C1 segment of cervical spinal cord (tissue), 14 donors: ENCODE measurements at places on chromosomes 3 and 15.

GRCh38 chr3:27577504-27577903 lies 93.3 kb upstream of the SLC4A7 start:
- DNase-seq, result no peak

DNA sequence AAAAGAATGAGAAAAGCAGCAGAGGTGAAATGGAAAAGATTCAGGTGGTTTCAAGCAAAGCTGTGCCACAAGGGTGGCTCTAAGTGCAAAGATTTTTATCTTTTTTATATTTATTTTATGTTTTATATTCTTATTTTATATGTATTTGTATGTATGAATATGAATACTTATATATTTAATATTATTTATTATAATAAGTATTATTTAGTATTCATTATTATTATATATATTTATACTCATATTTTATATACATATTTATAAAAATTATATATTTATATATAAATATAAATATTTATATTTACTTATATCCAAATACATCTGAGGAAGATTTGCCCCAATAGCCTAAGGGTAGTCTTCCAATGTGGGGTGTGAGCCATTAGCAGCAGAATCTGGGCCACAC lies 1002.0 kb downstream of the CADM2 start:
- no peak for DNase-seq

- DNase-seq, result no peak
Observed at GRCh38 chr3:138027821-138028220, 17.9 kb downstream of the CLDN18 start.

DNA sequence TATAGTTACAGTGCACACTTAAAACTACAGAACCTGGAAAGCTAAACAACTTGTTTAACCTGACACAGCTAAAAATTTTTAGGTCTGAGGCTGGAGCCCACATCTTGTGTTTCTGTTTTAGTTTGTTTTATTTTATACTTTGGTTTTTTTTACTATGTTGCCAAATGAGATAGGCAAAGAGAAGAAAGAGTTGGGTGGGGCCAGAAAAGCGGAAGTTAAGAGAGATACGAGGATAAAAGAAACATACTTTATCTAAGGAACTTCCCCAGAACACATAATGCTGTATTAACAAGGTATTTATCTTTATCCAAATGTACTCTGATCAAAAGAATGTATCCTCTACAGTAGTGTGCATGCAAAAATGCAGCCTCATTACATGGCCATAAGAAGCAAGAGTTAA lies 1145.7 kb downstream of the EPHA3 start:
- DNase-seq, result no peak

DNA sequence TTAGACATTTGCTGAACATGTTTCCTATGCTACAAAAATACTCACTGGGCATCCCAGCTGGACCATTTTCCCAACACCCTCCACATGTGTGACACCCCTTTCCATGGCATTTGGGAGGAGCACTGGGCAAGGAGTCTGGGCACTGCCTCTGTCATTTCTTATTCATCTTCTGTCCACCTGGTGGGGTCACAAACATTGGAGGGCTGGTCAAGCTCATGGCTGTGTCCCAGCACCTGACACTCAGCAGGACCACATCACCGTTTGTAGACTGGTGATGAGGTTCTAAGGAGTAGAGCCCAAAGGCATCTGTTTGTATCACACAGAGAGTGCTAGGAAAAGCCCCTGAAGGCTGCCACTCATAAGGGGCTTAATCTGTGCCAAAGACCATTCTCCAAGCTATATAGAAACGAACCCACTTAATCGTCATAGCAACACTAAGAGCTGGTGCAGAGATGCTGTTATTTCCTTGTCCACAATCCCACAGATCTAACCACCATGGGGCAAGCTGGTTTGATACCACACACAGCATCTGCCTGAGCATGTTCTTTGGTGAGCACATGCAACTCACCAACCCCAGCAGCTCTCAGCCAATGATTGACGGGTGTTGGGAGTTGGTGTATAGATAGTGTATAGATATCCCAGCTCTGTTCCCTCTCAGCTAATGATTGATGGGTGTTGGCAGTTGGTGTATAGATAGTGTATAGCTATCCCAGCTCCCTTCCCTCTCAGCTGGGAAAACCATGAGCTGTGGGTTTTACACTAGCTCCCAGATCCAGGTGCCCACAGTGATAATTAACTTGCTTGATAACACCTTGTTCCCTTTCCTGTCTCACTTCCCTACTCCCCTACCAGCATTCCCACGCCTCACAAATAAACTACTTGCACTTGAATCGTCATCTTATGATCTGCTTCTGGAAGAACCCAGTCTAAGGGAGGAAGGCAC lies 42.7 kb upstream of the ATP2B2 start:
- DNase-seq, result no peak

- no peak for DNase-seq
Observed at GRCh38 chr3:110344897-110345767, 726.5 kb upstream of the NECTIN3 start.

DNA sequence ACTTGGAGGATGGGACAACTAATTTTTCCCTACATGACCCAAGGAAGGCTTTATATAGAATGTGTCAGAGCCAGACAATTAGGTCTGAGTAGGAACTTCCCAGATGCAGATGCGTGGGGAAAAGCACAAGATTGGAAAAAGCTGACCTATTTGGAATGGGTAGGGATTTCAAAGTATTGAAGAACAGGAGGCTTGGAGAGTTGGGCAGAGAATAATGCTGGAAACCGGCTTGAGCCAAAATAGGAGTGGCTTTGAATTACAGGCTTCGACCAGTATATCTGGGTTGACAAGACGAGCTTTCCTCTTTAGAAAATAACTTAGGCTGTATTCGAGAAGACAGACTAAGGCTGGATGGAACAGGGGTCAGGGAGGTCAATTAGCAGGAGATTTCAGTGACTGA lies 181.1 kb downstream of the GBE1 start:
- no peak for DNase-seq

- DNase-seq, result peak; percentile 42
Observed at GRCh38 chr3:184543843-184544512, 17.6 kb upstream of the EPHB3 start.

- no peak for DNase-seq
Observed at GRCh38 chr3:150414258-150414657, 6.2 kb downstream of the TSC22D2 start.

GRCh38 chr15:34719695-34720094 lies 35.1 kb downstream of the GJD2 start:
- no peak for DNase-seq

DNA sequence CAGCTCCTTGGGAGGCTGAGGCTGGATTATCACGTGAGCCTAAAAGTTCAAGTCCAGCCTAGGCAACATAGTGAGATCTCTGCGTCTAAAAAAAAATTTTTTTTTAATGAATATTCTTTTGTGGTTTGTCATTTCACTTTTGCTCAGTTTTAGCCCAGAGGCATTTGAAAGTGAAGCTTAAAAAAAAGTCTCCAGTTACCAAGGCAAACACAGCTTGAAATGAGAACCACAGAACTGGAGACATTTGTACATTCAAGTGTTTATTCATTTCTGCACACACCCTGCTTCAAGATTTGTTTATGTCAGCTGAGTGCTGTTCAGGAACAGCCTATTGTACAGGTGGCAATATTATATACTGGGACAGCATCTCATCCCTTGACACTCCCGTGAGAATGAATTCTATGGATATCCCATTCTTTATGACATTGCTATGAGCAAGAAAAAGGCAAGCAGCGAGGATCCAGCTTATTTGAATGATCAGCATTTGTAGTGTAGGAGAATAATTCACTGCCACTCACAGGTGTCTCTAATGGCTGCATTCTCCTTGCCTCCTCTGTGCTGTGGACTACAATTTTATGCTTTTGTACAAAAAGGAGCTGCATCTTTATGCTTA lies 444.8 kb upstream of the GRM7 start:
- no peak for DNase-seq

DNA sequence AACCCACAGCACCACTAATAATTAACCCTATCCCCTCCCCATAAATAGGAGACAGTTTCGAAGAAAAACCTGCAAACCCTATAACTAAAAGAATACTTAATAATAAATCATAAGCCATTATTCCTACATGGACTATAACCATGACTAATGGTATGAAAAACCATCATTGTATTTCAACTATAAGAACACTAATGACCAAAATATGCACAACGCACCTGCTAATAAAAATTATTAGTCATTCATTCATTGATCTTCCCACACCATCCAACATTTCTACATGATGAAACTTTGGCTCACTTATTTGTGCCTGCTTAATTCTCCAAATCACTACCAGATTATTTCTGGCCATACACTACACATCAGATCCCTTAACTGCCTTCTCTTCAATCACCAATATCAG lies 16.6 kb downstream of the AQP9 start:
- DNase-seq, result no peak

- no peak for DNase-seq
Observed at GRCh38 chr3:176562331-176562730, 635.0 kb downstream of the TBL1XR1 start.

GRCh38 chr3:176919836-176920765 lies 277.2 kb downstream of the TBL1XR1 start:
- no peak for DNase-seq

GRCh38 chr3:32406486-32407408 lies 15.1 kb downstream of the CMTM7 start:
- DNase-seq, result no peak

GRCh38 chr3:25377042-25377441 lies 51.0 kb upstream of the RARB start:
- DNase-seq, result no peak

DNA sequence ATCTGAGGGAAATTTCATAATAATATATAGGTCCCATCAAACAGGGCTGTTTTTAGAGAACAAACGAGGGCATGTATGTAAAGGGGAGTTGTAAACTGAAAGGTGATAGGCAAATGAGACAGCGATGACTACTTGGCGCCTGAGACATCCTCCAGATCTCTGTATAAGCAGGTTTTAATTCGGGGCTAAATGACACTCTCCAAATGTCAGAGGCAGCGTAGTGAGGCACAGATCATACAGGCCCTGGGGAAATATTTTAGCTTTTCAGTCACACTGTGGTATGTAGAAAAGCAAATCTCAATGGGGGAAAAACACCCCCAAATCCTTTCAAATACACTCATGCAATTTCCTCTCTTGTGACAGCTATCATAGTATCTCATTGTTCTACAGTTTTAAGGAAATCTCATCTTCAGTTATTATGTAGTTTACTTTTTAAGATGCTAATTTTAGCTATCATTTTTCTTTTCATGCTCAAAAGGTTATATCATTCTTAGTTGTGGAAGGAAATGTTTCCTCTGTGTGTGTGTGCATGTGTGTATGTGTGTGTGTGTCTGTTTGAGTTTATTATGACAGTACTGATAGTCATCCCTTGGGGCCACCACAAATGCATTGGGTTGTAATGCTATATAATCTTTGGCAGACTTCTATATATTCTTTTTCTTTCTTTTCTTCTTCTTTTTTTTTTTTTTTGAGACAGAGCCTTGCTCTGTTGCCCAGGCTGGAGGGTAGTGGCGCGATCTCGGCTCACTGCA lies 1.1 kb downstream of the TPRG1 start:
- DNase-seq, result no peak

- DNase-seq, result no peak
Observed at GRCh38 chr15:61041886-61042285, 187.2 kb downstream of the RORA start.

DNA sequence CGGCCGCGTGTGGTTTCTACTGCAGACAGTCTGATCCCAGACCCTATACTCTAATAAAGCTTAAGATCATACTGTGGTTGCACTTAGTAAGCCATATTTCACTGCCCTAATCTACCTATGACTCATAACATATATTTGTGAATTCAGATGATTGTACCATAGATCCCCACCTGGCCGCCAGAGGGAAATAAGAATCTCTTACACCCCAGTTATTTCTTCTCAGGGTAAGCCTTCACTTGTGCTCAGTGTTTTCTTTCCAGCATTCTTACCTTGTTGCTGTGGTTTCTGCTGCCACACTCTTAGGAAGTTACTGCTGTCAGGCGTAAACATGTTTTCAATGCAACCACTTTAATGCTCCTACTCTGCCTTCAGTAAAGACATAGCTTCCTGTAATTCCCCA lies 105.9 kb downstream of the B3GALNT1 start:
- DNase-seq, result no peak

DNA sequence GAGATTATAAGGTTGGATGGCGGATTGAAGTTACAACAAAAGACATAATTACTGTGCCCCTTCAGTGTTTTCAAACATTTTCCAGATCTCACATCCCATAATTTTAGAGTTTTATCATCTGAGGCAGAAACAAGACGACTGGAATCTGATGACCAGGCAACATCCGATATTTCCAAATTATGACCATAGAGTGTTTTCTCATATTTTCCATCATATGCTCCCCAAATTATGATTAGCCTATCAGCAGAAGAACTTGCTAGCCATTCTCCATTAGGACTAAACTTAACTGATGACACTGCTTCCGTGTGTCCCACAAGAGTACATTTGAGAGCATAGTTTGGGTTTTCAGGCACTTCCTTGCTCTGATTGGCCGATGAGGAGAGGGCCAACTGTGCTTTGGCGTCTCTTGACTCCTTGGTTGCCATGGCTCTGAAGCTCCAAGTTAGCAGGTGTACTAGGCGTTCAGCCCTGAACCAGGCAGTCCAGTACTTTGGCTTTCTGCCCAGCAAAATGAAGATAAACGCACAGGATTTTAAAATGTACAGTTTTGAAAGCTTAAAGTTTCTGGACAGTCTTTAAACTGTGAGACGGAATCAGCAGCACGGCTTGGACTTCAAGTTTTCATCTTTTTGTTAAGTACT lies 638 bp downstream of the WDR5B start:
- DNase-seq, result no peak

- DNase-seq, result no peak
Observed at GRCh38 chr3:196357905-196358304, 19.7 kb upstream of the TM4SF19 start.

DNA sequence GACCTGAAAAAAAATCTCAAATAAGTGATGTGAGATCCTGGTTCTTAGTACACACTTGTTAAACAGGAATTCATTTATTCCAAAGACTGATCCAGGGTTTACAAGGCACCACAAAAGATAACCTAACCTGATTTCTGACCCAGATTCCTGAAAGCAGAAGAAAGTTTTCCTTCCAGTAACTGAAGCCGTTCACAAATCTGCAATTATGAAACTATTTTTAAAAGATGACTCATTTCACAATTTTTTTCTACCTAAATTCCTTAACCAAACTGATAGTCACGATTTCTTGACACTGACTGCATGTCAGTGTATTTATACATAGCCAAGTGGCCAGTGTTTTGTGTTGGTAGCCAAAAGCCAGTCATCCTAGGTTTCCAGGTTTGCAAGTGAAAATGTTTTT lies 17.1 kb downstream of the SLC9A9 start:
- DNase-seq, result no peak

- no peak for DNase-seq
Observed at GRCh38 chr3:114903213-114903612, 243.9 kb downstream of the ZBTB20 start.
